ENCODE measurements at places on chromosomes 16 and 17.

GRCh38 chr17:61400066-61400716, 548 bp downstream of the TBX2 start:
- DNase-seq = no peak

- no peak for DNase-seq
These were observed 14.6 kb upstream of the SLC38A7 start for GRCh38 chr16:58699151-58699550.

- no peak for DNase-seq
These were observed 1.9 kb upstream of the RPL26 start for GRCh38 chr17:8384801-8385378.

- DNase-seq = no peak
These were observed 12.3 kb upstream of the CARMIL2 start for GRCh38 chr16:67632415-67633172.

- no peak for DNase-seq
These were observed 55.0 kb upstream of the ATP2A3 start for GRCh38 chr17:4019275-4019674.

DNA sequence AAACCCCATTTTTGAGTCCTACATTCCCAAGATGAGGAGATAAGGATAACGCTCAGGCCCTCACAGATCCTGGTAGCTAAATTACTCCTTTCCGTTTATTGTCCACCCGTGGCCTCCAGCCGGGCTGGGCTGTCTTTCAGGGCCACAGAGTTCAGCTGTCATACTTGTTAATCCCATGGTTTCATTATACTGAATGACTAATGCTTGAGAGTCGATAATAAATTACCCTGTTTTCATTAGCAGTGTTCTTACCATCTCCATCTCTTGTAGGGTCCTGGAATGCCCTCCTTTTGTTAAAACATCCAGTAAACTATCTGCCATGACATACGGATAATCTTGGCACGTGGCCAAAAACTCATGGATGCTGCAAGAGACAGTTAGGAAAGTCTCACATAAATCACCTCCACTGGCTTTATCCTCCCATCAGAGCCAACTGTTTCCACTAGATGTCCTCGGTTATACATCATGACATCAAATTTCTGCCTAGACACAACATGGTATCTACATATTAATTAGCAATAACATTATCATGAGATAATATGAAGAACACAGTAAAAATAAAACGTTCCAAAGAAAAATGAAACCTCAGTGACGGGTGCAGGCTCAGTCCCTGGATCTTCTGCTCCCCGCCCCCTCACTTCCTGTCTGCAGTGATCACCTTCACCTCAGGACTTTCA, 45.3 kb downstream of the BRD7 start:
- DNase-seq = no peak

DNA sequence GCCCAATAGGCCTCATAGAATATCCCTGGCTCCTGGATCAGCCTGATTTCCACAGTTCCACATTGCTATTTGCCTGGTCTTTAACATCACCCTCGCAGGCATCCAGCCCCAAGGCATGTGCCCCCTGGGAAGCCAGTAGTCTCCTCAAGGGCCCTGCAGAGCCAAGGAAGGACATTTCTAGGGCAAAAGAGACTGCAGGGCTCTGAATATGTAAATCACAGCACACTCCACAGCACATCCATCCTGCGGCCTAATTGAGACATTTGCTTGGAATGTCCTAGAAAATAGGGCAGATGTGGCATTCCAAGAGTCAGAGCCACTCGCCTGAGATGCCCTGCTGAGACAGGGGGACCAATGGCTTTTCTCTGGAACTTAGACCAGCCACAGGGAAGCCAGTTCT, 11.4 kb upstream of the C16orf78 start:
- DNase-seq = no peak

DNA sequence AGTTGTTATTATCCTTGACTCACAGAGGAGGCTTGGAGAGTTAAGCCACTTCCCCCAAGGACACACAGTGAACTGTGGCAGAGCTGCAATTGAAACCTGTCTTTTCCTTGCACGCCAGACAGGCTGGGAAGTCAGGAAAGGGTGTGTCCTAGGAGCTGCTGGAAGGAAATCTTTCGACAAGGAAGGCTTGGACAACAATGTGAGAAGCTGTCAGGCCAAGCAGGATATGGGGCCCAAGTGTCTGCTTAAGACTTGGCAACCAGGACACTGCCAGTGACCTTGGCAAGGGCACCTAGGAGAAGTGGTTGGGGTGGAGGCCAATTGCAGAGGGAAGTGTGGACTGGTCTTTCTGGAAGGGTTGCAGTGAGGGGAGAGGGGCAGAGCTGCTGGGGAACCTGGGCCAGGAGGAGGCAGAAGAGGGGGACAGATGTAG, 2.1 kb upstream of the CAMKK1 start:
- DNase-seq = no peak

All from effector memory CD8-positive, alpha-beta T cell (primary cell).